ENCODE measurements at places on chromosomes 16 and 17.

- DNase-seq = no peak
These were observed 333 bp upstream of the NOG start for GRCh38 chr17:56593086-56593645.

- peak; percentile 67 for DNase-seq
These were observed 1.0 kb downstream of the SDK2 start for GRCh38 chr17:73643001-73643851.

DNA sequence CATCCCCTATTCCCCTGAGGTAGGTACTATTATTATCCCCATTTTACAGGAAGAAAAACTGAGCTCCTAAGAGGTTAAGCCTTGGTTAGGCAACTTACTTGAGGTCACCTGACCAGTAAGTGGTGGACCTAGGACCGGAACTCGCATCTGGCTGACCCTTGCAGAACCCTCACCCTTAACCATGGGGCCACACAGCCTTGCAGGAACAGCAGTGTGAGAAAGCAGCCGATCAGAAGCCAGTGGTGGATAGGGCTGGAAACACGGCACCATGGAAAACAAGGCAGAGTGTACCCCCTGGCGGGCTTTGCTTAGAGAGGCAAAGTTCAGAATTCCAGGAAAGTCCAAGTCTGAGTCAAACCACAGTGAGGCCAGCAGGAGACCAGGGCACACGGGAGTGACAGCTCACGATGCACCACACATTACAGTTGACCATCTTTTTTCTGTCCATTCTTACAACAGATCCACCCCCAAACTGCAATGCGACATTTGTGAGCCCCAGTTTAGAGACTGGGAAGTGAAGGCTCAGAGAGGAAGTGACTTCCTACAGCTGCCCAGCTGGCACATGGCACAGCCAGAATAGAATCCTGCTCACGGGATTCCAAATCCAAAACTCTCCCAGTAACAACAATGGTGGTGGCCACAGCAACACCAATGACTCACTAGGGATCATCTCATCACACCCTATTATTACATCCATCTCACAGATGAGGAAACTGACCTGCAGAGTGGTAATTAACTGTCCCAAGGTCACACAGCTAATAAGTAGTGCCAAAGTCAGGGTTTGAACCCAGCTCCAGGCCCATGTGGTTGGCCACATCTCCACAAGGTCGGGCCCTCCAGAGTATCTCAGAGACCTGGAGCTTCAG is 20.3 kb downstream of the KIFC3 start:
- DNase-seq = no peak

GRCh38 chr16:66507731-66508239 is 42.1 kb downstream of the TK2 start:
- DNase-seq = no peak

GRCh38 chr17:33640629-33641028 is 347.5 kb upstream of the ASIC2 start:
- DNase-seq = no peak

- no peak for DNase-seq
These were observed 48.6 kb upstream of the MNT start for GRCh38 chr17:2449486-2449885.

DNA sequence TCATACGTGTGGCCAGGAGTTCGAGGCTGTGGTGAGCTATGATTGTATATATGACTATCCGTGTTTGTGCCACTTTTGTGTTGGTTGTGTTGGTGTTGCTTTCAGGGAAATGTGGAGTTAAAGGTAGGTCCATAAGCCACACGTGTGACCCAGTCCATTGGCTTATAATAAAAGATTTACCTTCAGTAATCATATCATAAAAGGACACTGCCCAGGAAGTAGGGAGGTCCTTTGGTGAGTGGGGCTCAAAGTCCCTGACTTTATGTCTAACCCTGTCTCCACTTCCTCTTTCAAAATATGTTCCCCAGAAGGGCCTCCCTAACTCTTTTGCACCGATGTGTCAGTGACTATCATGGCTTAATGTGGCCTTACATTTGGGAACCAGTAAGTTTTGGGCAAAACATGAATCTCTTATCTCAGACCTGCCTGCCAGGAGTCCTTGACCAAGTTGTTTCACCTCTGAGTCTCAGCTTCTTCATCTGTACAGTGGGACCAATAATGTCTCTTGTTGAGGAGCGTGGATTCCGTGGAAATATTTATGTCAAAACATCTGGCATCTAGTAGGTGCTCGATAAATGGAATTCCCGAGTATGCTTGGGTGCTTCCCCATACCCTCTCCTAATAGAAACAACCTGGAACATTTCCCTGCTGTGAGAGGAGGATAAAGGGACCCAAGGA is 4.8 kb downstream of the TNP2 start:
- no peak for DNase-seq

DNA sequence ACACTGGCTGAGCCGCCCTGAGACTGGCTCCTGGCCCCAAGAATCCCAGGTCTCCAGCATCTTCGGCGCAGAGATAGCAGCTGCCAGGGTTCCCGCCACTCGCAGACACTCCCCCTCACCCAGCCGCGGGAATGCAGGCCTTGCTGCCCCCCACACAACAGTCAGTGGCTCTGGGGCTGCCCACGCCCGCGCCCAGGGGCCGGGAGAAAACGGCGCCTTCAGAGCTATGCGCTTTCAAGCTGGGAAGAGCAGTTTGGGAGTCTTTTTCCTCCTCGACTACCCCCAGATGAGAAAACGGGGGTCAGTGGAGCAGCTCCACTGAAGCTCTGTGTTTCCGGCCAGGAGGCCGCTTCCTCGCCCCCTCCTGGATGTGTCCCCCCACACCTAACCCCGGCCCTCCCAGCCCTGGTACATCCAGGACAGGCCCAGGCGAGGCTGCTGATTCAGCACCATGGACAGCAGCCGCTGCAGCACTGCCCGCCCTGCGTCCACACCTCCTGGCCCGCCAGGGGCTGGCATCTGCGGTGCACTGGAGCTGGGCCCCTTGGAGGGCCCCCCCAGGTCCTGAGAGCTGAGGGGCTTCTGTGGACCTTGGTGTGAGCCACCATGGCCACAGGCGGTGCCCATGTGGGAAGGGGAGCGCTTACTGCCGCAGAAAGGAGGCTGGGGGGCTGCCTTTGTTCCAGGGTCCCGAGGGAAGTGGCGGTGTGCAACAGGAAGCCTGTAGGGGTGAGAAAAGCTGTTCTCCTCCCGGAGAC is 35.7 kb downstream of the CACNA1H start:
- DNase-seq = peak; percentile 76

DNA sequence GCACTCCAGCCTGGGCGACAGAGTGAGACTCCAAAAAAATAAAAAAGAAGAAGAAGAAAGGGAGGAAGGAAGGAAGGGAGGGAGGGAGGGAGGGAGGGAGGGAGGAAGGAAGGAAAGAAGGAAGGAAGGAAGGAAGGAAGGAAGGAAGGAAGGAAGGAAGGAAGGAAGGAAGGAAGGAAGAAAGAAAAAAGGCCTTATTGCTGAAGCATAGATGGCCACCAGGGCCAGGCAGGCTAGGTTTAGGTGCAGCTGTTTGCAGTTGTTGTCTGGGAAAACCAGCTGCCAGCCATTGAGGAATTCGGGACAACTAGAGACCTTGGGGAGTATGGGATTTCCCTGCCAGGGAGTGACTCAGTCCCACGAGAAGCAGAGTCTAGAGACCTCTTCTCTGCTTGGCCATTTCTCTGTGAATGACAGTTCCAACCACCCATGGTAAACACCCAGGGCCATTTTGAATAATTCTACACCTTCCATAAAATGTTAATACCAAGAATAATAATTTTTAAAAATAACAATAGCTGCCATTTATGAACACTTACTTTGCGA is 31.0 kb downstream of the SCNN1B start:
- no peak for DNase-seq

DNA sequence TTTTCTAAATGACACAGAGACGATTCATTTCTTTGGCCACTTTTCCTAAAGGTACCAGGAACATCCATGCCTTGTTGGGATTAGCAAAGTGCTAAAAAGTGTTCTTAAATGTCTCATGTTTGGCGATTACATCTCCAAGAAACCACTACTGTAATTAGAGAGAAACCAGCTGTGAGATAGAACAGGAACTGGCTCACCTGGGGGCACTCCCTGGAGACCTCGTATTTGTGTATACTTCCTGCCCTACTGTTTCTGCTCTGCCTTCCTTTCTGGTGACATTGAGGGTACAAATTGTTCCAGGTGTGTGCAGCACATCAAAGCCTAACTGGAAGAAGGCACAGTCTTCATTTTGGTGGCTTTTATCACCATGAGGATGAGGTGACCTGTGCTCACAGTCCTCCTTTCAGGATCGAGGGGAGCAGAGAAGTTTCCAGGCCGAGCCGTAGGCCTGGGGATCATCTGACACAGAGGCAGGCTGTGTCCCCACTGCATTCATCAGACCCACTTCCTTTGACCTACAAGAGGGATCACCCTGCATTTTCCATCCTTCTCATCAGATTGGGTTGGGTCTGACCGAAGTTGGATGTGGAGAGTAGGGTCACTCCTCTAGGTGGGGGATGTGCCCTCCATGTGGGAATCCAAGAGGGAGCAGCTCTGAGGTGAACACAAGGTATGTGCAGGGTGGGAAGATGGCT is 23.7 kb downstream of the CCL4 start:
- no peak for DNase-seq

GRCh38 chr16:72844225-72844920 is 203.6 kb downstream of the ZFHX3 start:
- no peak for DNase-seq

DNA sequence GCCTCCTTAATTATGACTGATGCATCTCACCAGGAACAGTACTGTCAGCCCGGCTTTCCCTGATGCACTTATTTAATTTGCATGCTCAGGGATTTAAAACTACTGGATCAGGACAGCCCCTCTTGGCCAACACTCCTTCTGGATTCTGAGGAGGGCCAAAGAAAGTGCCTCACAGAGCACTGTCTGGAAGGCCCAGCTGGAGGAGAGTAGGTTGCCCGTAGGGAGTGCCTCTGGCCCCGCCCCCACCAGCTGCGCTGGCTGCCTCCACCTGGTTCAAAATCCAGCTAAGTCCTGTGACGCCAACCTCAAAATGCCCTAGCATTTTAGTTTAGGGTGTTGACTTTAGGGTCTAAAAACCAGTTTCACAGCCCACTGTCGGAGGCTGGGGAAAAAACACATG is 49.4 kb upstream of the SREBF1 start:
- DNase-seq = no peak

DNA sequence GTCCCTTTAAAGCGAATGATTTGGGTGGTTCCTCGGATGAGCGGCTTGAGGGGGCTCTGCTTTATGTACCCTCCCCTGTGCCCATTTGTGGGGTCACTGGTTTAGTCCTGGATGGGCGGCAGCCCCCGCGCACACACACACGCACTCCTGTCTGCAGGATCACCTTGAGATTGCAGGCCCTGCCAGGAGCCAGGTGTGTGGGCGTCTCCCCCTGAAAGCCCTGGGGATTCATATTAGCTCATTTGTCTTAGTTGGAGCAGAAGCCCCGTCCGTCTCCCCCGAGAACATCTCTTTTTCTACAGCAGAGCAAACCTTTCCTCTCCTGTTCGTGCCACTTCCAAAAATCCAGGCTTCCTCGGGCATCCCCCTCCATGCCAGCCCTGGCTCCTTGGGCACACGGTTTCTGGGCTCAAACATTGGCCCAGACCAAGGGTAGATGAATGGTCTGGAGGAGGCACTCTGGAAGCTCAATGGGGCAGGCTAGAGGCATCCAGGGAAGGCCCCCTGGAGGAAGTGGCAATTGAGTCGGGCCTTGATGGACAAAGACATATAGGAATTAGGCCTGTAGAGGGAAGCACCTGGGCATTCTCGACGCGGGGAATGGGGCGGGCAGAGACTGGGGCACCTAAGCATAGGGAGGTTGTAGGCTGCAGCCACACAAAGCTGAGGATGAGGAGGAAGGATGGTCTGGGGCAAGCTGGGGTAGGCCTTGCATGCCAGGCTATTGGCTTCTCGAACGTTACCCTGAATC is 218.5 kb upstream of the GSE1 start:
- DNase-seq = no peak

DNA sequence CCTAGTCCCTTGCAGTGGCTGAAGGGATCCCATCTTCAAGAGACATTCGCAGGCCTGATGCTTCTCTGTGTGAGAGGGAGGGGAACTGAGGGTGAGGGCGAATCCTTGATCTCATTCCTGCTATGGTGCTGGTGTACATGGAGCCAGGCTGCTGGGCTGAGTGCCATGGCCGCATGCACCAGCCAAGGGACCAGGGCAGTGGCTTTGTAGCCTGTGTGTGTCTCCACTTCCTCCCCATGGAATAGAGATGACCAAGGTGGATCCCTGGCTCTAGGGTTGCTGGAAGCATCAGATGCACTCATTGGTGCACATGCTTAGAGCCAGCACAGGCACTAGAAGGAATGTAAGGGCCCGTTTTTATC is 195.0 kb downstream of the FOXL1 start:
- no peak for DNase-seq

DNA sequence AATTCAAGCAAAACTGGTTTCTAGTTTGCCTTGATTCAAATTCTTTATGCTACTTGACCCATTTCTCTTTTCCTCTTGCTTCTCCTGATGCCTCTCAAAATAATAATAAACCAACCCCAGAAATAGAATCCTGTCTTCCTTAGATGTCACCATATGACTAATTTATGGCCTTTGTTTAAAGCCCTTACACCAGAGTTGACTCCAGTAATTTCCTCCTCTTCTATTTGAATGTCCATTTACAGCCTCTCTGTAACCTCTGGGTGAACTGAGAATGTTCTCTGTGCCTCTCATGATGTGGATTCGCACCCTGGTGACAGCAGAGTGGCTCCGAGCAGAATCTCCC is 31.5 kb downstream of the ZFHX3 start:
- DNase-seq = no peak

DNA sequence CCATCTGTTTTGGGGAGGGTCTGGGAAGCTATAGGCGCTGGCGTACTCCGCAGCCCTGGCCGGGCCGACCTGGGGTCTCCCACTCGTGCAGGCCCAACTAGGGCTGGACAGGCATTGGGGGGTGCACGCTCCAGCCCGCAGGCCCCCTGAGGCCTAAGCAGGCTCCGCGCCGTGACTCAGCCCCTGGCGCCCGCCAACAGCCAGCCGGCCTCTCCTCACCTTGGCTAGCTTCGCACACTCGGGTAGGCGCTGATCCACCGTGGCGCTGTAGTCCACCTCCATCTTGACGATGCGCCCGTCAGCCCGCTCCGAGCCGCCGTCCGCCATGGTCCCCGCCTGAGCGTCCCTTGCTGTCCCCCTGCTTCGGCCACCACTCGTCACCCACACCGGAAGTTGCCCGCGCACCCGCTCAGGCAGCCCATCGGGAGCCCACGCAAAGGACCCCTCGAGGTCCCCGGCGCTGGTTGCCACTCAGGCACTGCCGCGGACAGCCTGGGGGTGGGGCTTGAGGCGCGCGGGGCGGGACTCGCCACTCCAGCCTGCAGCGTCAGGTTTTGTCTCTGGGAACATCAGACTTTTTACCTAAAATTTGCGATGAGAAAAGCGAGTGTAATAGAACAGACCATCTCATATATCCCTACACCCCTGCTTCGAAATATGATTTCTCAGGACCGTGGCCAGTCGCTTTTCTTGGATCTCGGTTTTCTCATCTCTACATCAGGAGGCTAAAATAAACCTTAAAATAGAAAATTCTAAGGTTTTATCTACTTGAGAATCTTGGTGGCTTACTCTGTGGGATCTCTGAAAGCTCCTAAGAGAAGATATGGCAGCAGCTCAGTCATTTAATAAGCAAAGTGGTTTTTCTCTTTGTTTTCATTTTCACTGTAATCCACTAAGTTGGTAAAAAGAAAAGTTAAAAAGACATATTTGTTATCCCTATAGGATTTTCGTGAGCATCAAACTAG is at the start of gene PSMD12:
Gene PSMD12, minus strand, starts transcription at position 385 of the 965 bp plus-strand sequence. Its CDS starts 58 bp downstream, at position 327.
- peak; percentile 92 for DNase-seq

Data from ELF-1 (cell line).